ENCODE measurements at places on chromosomes 7 and 10.

DNA sequence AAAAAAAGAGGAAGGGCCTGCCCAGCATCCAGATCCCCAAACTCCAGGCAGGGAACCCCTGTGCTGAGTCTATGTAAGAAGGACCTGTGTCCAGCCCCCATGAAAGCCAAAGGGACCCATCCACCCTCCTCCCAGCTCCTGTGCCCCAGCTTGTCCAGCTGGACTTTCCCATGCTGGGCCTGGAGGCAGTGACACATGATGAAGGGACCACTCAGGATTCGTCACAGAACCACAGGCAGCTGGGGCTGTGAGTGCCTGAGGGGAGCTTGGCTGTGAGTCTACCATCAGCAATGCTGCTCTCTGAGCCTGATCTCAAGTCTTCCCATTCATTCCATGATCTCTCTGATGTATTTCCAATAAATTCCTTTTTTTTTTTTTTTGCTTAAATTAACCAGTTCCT is 36.2 kb upstream of the MNX1 start:
- no peak for DNase-seq

GRCh38 chr10:129057856-129058663 is 409.0 kb upstream of the MGMT start:
- DNase-seq, result peak; percentile 50

DNA sequence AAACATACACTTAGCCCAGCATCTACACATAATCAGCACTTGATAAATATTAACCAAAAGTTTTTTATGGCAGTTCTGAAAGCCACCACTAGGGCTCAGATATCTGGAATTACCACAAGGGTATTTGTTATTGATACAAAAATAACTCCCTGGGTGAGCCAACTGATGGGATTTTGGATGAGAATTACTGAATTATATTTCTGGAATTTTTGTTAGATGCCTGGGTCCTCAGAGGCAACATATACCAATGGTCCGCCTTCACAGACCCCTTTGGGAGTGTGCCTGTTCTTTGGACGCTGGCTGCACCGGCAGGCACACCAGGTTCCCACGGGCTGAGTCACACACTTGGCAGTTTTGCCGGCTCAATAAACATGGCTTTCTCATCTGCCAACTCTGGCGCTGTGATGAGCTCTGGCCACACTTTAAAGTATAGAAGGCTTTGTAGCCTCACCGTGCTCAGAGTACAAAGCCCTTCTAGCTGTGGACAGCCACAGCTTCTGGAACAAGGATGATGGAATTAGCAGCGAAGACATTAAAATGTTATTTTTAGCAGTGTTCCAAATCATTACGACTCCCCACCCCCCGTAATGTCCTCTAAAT is 24.5 kb upstream of the EEPD1 start:
- DNase-seq, result peak; percentile 21

- DNase-seq, result no peak
Measured at GRCh38 chr7:23293500-23294073, 5.6 kb upstream of the MALSU1 start.

DNA sequence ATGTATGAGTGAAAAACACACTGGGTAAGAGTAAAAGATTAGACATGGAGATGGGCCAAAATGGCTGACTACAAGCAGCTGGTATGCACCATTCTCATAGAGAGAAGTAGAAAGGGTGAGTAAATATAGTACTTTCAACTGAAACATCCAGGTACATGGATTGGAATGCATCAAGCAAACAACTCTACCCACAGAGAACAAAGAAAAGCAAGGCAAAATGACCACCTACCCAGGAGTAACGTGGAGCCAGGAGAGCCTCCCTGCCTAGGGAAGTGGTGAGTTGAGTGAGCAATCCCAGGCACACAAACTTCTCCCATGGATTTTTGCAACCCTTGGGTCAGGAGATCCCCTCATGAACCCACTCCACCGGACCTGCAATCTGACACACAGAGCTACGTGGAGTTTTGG is 212.8 kb downstream of the PTN start:
- no peak for DNase-seq

DNA sequence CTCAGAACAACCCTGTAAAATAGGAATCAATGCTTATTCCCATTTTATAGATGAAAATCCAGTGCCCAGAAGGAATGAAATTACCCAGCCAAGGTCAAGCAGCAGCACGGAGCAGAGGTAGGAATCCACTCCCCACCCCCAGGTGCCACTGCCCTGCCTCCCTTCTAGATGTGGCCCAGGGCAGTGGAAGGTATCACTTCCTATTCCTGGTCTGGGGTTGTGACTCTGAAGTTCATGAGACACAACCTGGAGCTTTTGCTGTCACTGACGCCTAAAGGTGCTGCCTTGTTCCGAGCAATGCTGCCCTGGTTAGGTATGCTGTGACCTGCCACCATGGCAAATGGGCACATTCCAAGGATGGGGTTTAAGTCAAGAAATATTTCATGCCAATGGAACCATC is 53.6 kb downstream of the PIK3AP1 start:
- no peak for DNase-seq

- DNase-seq, result no peak
Measured at GRCh38 chr7:4073052-4073451, 609.0 kb upstream of the FOXK1 start.

- peak; percentile 7 for DNase-seq
Measured at GRCh38 chr10:61752111-61753011, 89.6 kb downstream of the CABCOCO1 start.

- no peak for DNase-seq
Measured at GRCh38 chr10:100158044-100158805, 27.6 kb downstream of the ERLIN1 start.

GRCh38 chr10:69831231-69831855 is 29.6 kb downstream of the COL13A1 start:
- DNase-seq, result no peak

GRCh38 chr10:14466257-14466656 is 135.5 kb upstream of the FRMD4A start:
- no peak for DNase-seq

DNA sequence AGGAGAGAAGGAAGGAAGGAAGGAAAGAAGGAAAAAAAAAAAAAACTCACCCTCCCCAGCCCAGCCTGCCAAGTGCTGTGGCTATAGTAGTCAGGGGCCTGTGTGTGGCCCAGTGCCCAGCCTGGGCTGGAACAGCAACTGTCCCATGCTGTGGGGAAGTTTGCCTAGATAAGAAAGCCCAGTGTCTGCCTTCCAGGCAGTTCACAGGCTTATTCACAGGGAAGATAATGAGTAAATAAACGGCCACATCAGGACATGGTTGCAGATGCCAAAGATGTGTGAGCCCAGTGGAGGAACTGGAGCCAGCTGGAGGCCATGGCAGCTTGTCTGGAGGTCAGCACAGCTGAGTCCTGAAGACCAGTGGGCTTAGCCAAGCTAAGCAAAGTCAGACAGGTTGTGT is 132.4 kb upstream of the FOXK1 start:
- DNase-seq, result no peak

- DNase-seq, result no peak
Measured at GRCh38 chr10:55137063-55137462, 336.0 kb upstream of the PCDH15 start.

DNA sequence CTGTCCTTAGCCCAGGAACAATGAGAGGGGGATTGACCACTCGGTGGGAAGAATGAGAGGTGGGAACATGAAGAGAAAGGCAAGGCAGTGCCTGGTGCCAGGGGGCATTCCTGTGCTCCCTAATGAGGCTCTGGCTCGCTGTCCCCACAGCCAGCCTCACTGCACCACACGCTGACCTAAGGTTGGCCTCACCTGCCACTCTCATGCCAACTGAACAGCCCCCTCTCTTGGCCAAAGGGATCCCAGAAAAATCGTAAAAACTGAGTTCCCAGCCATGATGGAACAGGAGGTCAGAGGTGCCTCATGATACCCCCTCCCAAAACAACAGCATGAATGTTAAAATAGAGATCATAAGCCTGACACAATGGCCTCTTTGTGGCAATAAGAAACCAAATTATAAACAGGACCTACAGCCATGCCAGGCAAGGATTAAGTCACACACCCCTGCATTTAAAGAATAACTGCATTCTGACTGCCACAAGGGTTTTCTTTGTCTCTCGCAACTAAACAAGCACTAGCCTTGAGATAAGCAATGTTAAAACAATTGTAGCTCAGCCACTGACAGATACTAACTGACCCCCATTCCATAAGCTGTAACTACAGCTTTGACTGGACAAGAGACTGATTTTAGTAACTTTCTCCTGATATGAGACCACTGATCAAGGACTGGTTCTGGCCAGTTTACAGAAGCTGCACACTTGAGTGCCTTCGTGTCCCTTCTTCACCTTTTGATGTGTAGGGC is 149.2 kb downstream of the SH2D4B start:
- no peak for DNase-seq

- no peak for DNase-seq
Measured at GRCh38 chr10:48779546-48780152, 95.0 kb downstream of the WDFY4 start.

- no peak for DNase-seq
Measured at GRCh38 chr7:44965441-44965903, 13.3 kb downstream of the MYO1G start.

GRCh38 chr10:33861016-33861704 is 526.7 kb upstream of the NRP1 start:
- no peak for DNase-seq

DNA sequence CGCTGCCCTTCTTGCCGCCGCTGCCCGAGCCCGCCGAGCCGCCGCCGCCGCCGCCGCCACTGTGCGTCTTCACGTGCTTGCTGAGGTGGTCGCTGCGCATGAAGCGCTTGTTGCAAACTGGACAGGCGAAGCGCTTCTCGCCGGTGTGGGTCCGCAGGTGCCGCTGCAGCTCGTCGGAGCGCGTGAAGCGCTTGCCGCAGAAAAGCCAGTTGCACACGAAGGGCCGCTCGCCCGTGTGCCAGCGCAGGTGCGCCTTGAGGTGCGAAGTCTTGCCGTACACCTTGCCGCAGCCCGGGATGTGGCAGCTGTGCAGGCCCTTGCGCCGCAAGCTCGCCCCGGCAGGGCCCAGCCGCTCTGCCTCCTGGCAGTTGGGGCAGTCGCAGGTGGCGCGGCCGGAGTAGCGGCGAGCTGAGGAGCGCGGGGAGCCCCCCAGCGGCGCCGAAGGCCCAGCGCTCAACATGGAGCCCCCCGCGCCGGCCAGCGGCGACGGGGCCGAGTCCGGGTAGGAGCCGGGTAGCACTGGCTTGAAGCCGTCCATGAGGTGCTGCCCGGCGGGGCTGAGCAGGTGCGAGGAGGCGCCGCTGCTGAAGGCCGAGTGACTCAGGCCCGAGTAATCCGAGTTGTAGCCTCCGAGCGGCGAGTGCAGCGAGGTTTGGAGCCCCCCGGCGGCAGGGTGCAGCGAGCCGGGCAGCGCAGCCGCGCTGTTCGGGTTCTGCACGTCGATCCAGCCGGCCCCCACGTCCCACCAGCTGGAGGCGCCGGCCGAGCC is 2.1 kb downstream of the SP8 start:
- DNase-seq, result no peak

- DNase-seq, result no peak
Measured at GRCh38 chr7:121832347-121832746, 40.6 kb upstream of the PTPRZ1 start.

- DNase-seq, result peak; percentile 8
Measured at GRCh38 chr7:139680676-139681462, 96.9 kb downstream of the HIPK2 start.

DNA sequence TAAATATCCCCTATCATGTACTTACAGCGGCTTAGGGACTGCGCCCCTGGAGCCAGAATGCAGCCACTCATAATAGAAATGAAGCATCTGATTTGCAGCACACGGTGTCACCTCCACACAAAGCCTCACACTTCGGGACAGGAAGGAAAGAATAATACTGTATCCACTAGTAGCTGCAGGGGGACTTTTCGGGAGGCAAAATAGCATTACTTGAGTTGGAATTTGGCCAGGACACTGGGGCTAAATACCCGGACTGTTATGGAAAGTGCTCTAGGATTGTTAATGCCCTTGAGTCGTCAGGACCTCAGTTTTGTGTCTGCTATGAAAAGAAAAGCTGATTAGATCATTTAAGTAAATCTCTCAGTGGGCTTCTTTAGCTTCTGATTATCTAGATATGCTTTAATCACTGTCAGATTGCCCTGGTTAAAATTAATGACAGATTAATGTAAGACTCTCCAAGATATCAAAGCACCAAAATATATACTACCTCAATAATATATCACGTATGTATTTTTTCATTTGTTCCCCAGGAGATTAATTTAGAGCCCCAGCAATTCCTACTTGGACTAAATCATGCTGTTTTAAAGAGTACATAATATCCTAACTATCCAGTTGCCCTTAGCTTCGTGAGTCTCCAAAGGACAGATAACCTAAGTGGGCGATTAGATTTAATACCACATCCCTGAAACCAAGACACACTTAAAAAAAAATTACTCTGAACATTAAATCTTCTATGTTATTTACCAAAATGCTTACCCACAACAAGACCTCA is 173.0 kb upstream of the NEBL start:
- DNase-seq, result no peak

- DNase-seq, result no peak
Measured at GRCh38 chr7:81070956-81071355, 152.1 kb upstream of the SEMA3C start.

- no peak for DNase-seq
Measured at GRCh38 chr10:129847741-129848483, 116.2 kb downstream of the EBF3 start.

DNA sequence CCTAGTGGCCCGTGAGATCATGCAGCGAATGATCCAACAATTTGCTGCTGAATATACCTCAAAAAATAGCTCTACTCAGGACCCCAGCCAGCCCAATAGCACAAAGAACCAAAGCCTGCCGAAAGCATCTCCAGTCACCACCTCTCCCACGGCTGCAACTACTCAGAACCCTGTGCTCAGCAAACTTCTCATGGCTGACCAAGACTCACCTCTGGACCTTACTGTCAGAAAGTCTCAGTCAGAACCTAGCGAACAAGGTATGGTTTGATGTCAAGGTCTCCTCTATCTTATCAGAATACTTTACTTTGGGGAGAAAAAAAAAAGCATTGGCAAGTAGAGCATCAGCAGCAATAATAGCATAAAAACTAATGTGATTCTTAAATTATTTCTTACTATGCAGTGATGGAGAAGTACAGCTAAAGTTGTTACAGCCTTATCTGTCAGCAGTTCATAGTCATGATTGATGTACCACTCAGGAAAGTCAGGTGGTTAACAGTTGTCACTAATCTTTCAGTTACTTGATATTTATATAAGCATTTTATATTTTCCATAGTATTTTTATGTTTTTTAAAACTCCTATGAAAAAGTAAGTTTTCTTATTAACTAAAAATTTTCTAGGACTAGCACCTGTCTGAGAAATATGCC is 117.1 kb downstream of the LCOR start:
- DNase-seq, result no peak

GRCh38 chr10:3131098-3131497 is 41.5 kb downstream of the PITRM1 start:
- DNase-seq, result no peak

GRCh38 chr7:49127359-49127913 is 203.1 kb downstream of the CDC14C start:
- no peak for DNase-seq

GRCh38 chr7:41425926-41426325 is 277.0 kb downstream of the INHBA start:
- DNase-seq, result no peak

GRCh38 chr10:78116361-78116760 is 82.7 kb downstream of the RPS24 start:
- DNase-seq, result no peak

GRCh38 chr10:80168679-80169380 is 36.3 kb downstream of the PLAC9 start:
- DNase-seq, result peak; percentile 35

GRCh38 chr10:86708783-86709380 is 40.6 kb downstream of the LDB3 start:
- DNase-seq, result no peak
